NCI-H1417 (cell line): ENCODE measurements at places on chromosomes 1 and 21.

DNA sequence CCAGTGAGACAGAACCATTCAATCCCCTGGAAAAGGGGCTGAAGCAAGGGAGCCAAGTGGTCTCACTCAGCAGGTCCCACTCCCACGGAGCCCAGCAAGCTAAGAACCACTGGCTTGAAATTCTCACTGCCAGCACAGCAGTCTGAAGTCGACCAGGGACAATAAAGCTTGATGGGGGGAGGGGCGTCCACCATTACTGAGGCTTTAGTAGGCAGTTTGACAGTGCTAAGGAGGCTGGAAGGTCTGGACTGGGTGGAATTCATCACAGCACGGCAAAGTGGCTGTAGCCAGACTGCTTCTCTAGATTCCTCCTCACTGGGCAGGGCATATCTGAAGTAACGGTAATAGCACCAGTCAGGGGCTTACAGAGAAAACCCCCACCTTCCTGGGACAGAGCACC, 105.4 kb upstream of the GORAB start:
- no peak for DNase-seq

DNA sequence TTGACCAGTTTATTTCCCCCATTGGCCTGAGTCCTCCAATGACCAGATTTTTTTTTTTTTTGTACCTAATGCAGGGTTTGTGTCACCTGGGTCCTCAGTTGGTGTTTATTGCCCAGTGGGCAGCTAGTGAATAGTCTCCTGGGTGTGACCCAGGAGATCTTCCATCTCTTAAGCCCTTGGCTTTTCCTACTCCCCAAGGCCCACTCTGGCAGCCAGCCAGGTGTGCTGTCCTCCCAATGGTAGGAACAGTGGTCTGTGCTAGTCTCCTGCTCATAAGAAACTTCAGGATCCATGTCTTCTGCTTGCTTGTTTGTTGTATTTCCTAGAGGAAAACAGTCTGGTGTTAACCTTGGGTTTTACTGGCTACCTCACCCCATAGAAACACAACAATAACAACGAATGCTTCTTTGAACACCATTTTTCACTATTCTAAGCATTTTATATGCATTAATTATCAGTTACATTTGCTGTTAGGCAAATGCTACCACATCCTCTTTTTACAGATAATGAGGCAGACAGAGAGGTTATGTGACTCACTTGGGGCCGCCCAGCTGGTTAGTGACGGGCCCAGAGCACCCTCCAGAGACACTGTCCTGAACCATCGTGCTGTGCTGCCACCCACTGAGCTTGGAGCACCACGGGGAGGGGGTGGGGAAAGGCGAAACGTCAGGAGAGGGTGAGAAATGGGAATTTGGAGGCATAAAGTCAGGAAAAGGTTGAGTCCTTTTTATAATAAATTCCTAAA, 107.5 kb downstream of the HIVEP3 start:
- no peak for DNase-seq

- DNase-seq: no peak
Measured at GRCh38 chr1:212119397-212119837, 83.9 kb downstream of the DTL start.

GRCh38 chr1:55384637-55385036, 169.5 kb upstream of the USP24 start:
- peak; percentile 2 for DNase-seq

DNA sequence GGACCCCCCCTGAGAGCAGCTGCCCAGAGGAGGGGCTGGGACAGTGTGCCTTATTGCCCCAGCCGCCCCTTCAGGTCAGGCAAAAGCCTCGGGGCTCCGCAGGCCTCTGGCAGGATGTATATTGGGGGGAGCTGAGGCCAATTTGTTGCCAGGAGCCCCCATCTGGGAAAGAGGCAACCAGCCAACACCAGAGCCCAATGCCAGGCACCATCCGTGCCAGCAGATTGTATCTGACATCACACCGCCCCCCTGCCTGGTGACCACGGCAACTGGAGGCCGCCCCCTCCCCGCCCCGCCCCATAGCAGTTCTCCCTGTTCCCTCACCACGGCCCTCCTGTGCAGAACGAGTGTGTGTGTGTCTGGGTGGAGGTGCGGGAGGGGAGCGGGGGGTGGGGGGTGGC, 3.6 kb upstream of the PLEKHG5 start:
- no peak for DNase-seq

DNA sequence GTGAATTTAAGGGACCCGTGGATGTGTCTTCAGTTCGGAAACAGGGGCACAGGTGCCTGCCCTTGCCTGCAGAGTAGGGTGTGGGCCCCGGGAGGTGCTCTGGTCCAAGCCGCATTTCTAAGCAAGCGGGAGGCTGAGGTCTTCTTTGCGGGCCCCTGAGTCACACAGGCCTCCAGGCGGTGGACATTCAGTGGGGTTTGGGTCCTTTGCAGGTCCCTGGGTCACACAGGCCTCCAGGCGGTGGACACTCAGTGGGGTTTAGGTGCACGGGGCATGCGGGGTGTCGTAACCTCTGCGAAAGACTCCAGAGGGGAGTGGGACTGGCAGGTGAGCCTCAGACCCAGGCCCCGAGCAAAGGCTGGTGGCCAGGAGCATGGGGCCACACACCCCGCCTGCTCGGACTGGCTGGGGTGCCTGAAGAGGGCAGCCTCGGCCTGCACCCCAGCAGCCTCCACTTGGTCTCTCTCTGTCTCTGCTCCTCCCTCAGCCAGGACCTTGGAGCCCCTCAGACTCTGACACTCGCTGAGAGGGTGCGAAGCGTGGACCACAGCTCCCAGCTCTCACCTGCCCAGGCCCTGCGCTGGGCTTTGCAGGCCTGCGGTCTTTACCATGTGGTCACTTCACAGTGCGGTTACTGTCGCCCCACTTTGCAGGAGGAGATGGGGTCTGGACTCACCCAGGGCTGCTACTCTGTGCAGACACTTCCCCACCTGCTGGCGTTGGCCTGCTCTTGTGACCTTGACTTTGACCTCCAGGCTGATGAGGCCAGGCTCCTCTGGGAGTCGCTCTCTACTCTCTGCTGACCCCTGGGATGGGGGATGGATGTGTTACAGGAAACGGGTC, 6.0 kb upstream of the AGPAT3 start:
- DNase-seq: no peak

DNA sequence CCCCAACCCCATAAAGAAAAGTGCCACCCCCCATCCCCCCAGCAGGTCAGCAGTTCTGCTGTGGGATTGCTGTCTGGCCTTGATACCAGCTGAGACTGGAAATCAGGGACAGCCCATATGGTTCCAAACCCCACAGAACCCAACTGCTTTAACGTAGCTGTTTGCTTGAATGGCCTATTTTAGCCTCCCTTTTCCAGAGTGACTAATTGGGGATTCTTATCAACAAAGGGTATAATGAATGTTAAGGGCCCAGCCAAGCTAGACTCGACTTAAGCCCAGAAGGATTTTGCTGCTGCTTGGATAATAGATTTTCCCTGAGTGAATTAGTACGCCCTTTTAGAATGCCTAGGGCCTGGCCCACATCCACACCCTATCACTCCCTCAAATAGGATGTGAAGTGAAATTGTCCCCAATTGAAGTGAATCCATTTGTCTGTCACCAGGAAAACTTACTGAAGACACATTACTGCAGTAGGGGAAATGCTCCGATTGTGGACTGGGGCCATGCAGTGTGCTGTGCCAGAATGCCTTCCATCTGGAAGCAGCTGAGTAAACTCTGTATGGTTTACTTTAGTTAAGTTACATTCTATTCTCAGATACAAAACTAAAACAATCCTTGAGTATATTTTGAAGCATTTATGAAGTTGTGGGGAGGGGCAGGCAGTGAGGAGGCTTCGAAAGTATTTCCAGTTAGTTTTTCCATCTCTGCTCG, 156.9 kb downstream of the DHRS3 start:
- no peak for DNase-seq

DNA sequence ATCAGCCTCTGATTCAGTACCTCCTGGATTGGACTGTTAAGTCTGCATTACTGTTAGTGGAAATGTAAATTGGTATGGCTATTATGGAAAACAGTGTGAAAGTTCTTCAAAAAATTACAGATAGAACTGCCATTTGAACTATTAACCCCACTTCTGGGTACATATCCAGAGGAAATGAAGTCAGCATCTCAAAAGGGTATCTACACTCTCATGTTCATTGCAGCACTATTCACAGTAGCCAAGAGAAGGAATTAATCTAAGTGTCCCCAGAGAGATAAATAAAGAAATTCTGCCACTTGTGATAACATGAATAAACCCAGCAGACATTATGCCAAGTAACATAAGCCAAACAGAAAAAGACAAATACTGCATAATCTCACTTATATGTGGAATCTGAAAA, 676.0 kb downstream of the PLA2G4A start:
- no peak for DNase-seq

DNA sequence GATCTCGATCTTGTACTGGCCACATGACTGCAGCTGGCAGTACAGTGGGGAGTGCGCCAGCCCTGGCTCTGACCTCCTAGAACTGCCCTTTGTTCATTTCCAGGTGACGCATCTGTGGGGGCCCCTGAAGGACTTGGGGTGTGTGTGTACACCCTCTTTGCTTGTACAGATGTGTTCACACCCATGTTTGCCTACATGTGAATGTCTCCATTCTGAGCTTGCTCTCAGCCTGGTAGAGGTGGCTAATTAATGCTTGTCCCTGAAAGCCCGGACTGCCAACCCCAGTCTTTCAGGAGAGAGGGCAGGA, 19.8 kb downstream of the TNFRSF1B start:
- no peak for DNase-seq

DNA sequence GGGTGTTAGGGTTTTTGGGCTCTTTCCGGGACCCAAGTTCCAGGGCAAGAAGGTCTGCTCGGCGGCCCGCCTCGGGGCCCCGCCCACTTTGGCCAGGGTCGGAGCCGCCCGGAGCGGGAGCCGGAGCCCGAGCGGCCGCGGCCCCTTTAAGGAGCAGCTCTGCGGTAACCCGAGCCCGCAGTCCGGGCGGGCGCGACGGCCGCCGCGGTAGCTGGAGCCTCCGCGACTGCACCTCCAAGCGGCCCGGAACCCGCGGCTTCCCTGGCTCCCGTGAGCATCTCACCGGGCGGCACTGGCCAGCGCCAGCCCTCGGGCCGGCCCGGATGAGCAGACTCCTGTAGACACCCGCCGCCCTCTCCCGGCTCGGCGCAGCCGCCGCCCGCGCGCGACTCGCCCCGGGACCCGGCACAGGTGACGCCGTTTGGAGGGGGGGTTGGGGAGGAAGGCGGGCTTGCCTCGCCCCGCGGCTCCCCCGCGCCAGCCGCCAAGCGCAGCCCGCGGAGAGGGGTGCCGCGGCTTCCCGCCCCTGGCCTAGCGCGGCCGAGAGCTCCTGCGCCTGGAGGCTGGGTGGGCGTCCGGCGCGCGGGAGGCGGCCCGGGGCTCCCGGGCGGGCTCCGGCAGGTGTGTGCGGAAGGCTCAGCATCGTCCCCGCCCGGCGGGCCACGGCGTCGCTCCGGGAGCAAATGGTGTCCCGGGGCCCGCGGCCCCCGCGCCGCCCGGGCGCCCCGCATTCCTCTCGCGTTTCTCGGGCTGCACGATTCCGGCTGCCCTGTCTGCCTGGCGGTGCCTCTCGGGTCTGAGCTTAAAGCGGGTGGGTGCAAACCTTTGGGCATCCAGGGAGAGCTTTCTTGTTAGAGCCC, at the start of gene TLCD4:
Gene TLCD4 (plus strand): TSS at position 149 of the 860 bp plus-strand sequence. CDS start 26,547 bp downstream, outside the sequence.
- peak; percentile 89 for DNase-seq

DNA sequence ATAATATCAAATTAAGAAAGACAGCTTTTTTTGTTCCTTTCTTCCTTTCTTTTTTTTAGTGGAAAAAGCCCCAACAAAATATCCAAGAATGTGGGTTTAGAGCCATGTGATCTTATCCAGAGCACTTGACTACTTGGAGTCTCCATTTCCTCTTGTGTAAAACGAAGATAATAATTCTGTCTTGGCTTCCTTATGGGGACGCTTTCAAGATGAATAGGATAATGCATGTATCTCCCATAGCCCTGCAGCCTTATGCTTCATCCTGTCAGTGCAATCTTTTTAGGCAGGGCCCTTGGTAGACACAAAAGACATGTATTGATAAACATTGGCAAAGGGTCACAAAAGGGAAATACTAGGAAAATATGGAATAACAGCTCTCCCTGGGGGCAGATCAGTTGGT, 34.8 kb downstream of the ZBTB18 start:
- no peak for DNase-seq

- DNase-seq: no peak
Measured at GRCh38 chr21:32457360-32457840, 44.9 kb downstream of the EVA1C start.

- no peak for DNase-seq
Measured at GRCh38 chr1:41362357-41362721, 1.1 kb downstream of the FOXO6 start.

GRCh38 chr1:43935711-43936427, 2.3 kb downstream of the ARTN start:
- peak; percentile 52 for DNase-seq

DNA sequence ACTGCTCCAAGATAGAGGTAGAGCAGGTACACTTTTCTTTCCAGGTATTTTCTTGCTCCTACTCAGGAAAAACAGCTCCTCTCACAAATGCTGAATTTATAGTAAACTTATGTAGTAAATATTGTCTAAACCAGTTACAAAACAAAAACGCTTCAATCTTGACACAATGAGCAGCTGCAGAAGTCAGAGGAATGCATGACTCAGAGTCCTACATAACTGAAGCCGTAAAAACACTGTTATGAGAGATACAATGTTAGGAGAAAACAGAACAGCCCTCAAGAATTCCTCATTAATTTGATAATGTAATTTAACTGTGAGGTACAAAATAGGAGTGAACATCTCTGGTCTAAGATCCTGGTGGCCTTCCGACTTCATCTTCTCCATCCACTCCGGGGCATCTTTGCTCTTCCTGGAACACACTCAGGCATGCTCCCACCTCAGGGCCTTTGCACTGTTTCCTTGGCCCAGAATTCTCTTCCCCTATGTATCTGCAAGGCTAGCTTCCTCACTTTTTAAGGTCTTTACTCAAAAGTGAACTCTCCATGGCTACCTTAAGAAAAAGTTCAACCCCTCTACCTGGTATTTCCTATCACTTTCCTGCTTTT, 138.5 kb downstream of the SLC45A1 start:
- no peak for DNase-seq

DNA sequence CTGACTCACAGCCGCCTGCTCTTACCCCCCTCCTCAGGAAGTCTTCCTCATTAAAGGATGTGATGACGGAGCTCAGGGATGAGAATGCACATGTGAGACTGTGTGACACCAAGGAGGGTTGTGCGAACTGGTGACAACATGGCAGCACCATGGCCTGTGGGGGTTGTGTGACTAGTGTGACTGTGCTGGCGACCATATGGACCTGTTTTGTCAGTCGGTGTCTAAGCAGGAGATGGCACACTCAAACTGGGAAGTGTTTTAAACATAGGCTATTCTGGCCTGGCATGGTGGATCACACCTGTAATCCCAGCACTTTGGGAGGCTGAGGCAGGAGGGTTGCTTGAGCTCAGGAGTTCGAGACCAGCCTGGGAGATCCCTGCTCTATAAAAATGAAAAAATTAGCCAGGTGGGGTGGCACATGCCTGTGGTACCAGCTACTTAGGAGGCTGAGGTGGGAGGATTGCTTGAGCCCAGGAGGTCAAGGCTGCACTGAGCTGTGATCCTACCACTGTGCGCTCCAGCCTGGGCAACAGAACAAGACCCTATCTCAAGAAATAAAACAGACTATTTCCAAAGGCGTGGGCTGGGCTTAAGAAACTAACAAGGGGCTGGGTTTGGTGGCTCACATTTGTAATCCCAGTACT, 7.4 kb downstream of the TRNP1 start:
- no peak for DNase-seq

GRCh38 chr1:30746212-30747032, 11.2 kb downstream of the LAPTM5 start:
- no peak for DNase-seq
